ENCODE measurements at places on chromosomes 5 and 9. TPM values are rescaled to one million over a fixed set of nuclear protein-coding genes. Genes with fewer than 3 reads are reported as not detected.

ABLIM3 gene
- total RNA-seq, result 7.4 TPM

DNA sequence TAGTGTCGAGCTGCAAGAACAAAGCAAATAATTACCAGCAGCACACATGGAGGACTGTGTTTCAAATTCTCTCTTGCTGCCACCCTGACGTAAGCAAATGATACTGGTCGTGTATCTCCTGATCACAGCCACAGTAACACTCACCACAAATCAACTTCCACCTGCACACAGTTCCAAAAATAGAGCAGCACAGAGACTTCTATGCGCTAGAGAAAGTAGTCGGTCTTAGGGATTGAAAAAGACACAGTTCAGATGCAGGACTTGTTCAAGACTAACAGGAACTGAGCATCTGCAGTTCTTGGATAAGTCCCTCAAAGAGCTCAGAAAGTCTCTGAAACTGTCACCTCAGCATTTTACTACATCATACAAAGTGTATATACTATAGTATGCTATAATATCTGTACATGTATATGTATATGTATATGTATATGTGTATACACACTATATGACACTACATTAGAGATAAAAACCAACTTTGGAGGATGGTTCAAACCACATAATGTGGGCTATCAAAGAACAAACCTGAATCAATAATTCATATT lies 279.0 kb downstream of the GLIS3 start:
- DNase-seq, result no peak

TESK1 gene
- total RNA-seq, result 41.8 TPM

- DNase-seq, result no peak
Measured at GRCh38 chr5:154559398-154560276, 81.6 kb upstream of the HAND1 start.

- no peak for DNase-seq
Measured at GRCh38 chr5:97106216-97106581, 36.2 kb downstream of the LIX1 start.

GRCh38 chr5:51386916-51387883 lies 4.0 kb downstream of the ISL1 start:
- DNase-seq, result peak; percentile 40

GRCh38 chr9:90770182-90770738 lies 31.4 kb upstream of the SYK start:
- DNase-seq, result no peak

DNA sequence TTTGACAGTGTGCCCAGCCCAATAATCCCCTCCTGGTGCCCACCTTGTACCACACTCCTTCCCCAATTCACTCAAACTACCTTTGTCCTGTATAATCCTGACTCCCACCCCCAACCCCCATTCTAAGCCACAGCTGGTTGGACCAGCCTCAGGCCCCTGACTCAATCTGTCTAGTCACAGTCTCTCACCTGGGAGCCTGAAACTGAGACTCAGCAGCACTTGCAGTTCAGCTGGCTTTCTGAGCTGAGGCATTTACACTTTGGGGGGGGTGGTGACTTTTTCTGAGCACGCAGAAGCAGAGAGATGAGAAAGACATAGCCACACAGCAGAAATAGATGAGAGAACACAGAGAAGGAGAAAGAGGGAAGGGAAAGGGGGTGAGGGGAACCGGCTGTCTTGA lies 247.3 kb downstream of the MAN2A1 start:
- no peak for DNase-seq

GRCh38 chr5:91302305-91302704 lies 80.8 kb downstream of the ARRDC3 start:
- no peak for DNase-seq

GRCh38 chr5:135234666-135235401 lies 164.2 kb downstream of the MACROH2A1 start:
- DNase-seq, result no peak

FREM1 gene
- total RNA-seq, result 1.4 TPM

CYLC2 gene
- not detected for total RNA-seq

DNA sequence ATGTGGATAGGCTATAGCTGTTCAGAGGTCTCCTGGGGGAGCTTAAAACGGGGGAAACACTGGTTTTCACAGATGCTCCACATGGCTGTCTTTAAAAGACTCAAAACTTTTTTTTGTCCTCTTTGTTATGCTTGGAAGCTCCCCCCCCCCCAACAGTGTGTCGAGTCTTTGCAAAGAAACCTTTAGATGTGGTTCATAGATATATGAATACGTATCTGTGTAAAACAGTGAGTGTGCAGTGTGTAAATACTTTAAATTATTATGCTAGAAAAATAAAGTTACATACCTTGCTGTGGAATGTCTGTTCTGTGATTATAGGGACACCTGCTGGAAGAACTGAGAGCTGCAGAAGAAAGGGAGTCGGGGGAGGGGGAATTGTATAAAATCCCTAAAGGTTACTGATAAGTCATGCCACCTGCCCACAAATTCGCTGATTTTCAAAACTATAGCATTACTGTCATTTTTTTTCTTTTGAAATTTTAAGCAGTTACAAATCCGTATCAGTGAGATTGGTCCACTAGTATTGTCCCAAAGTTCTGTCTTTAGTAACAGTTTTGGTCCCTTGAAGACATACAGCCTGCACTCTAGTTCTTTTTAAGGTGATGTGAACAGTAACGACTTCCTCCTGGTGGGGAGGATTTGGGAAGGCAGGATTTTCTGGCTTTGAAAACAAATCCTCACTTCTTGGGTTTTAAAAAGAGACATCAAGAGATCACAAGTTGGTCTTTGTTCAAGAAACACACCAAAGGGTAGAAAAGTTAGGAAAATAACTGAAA lies 22.9 kb downstream of the RGMB start:
- DNase-seq, result no peak

GRCh38 chr5:176540476-176540899 lies 3.3 kb upstream of the RNF44 start:
- no peak for DNase-seq

GRCh38 chr5:108278285-108279240 lies 103.3 kb downstream of the FBXL17 start:
- peak; percentile 30 for DNase-seq

GRCh38 chr9:116877072-116877471 lies 190.0 kb downstream of the TRIM32 start:
- no peak for DNase-seq

DNA sequence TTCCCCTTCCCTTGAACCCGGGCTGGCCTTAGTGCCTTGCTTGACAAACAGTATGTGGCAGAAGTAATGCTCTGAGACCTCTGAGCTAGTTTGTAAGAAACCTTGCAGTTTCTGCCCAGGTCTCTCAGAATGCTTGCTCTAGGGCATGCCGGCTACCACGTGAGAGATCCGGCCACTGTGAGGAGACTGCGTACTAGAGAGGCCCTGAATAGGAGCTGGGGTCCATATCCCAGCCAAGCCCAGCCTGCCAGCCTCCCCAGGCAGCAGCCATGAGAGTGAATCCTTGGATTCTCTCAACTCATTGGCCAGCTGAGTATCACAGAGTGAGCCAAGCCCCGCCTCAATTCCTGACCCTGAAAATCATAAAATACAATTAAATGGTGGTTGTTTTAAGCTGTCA lies 16.0 kb upstream of the COL15A1 start:
- DNase-seq, result no peak

- no peak for DNase-seq
Measured at GRCh38 chr5:14503017-14503680, 78.4 kb upstream of the OTULINL start.

UGCG gene
- 39.8 TPM for total RNA-seq

DNA sequence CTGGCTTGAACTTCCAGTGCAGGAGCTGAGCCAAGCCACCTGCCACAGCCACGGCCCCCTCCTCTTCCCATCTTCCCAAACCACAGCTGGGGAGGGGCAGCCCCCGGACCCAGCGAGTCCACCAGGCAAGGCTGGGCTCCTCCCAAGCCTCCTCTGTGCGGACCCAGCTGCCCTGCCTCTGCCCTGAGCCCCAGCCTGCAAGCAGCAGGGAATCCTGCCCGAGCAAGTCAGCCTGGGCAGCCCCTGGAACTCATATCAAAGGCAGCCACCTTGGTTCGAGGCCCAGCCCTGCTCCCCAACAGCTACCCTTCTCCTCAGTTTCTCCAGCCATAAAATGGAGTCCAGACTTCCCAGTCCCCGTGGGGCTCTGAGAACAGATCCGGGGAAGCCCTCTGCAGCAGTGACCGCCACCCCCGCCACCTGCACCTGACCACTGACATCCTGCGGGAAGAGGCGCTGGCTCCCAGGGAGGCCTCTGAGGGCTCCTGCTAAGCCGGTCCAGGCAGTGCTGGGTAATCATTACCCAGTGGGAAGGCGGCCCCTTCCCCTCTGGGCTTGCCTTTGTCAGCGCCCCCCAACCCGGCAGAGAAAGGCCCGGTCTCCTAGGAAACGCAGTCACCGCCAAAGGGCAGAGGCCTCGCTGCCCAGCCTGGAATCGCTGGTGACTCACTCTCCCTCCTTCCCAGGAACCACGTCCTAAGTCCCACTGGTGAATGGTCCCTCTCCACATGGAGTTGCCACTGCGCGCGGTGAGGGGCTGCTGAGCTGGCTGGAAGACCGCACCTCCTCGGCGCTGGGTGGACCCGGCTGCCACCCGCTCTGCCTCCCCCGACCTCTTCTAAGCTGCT lies 1.5 kb downstream of the VAV2 start:
- no peak for DNase-seq

DDX4 gene
- not detected for total RNA-seq

- no peak for DNase-seq
Measured at GRCh38 chr5:14925326-14925725, 53.7 kb upstream of the ANKH start.

- no peak for DNase-seq
Measured at GRCh38 chr5:178346607-178347334, 114.2 kb upstream of the PHYKPL start.

GRCh38 chr9:114930056-114930812 lies at the start of gene TNFSF8:
TSS of gene TNFSF8 (minus strand) at chr9:114930591. CDS start at chr9:114930303, 288 bp downstream.
- peak; percentile 72 for DNase-seq

MCC gene
- 7.4 TPM for total RNA-seq

- no peak for DNase-seq
Measured at GRCh38 chr9:16278326-16278999, 592.0 kb downstream of the BNC2 start.

GDF9 gene
- total RNA-seq, result 0.36 TPM

DNA sequence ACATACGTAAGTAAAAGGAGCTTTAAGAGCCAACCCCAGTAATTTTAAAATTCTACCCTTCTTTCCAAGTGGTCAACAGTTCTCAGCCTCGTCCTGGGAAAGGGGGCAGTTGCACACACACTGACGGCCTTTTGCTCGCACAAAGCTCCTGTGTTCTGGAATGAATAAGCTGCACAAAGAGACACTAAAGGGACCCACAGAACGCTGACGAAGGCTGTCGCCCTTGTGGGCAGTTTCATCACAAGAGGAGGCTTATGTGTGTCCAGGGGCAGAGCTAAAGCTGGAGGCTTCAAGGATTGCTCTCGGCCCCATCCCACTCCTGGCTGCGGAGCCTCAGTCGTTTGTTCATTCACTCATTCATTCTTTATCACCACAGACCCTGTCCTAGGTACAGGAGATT lies 67.0 kb upstream of the NEK6 start:
- DNase-seq, result no peak

DNA sequence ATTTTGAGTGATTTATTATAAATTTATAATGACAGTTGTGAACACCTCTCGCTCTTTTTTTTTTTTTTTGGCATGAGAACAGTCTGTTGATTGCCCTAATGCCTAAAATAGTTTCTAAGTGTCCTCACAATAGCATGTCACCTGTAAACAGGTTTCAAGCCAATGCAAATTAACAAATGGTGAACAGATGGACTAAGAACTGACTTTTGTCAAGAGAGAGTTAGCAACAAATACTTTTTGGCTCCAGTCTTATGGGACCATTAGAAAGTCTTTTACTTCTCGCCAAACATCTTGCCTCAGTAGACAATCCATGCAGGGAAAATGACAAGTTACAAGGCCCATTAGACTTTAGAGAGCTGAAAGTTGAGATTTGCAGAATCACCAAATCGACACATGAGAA lies 67.8 kb downstream of the MED27 start:
- no peak for DNase-seq

ACTBL2 gene
- not detected for total RNA-seq

IFNA21 gene
- total RNA-seq, result not detected

SH3GL2 gene
- total RNA-seq, result 0.38 TPM

DIRAS2 gene
- total RNA-seq, result 1.4 TPM

- DNase-seq, result no peak
Measured at GRCh38 chr9:89576404-89576839, 28.4 kb upstream of the GADD45G start.

GRCh38 chr5:103774721-103775120 lies 212.1 kb upstream of the NUDT12 start:
- DNase-seq, result no peak
